ENCODE measurements at places on chromosomes 13 and 19.

GRCh38 chr13:50082426-50083281 lies 67.4 kb downstream of the KCNRG start:
- peak; percentile 72 for DNase-seq

- DNase-seq: no peak
These were observed 4.6 kb upstream of the BST2 start for GRCh38 chr19:17409990-17410389.

DNA sequence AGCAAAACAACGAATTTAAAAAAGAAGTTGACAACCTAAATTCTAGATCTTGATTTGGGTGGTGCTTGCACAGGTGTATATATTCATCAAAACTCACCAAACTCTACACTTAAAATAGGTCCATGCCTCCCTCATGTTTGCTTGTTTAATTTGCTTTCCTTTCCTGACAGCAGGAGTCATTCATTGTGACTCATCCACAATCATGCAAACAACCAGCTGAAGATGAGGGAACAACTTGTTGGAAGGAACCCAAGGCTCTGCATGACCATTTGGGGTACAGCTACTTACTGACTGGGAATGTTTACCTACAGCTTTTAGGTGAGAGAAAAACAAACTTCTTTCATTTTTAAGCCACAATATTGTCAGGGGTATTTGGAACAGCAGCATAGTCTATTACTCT lies 96.6 kb downstream of the RXFP2 start:
- peak; percentile 21 for DNase-seq

- peak; percentile 51 for DNase-seq
These were observed 77.4 kb downstream of the CYSLTR2 start for GRCh38 chr13:48731001-48731658.

DNA sequence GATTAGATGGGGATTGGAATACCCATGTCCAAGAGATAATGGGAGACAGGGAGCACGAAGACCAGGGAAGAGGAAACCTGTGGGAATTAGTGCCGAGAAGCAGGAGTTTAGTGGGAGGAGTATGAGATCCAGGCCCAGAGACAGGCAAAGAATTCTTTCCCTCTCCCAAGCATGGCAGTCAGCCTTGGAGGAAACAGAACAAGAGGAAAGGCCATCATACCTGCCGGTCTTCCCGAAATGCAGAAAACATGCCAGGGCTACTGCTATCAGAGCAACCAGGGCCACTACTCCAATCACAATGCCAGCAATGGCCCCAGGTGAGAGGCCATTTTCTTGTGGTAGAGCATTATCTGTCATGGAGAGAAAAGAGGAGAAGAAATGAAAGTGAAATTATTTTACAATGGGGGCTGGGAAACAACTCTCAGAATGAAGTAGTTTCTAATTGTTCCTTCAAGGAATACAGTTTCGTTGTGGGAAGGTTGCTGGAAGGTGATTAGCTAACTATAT lies 16.1 kb downstream of the CEACAM1 start:
- DNase-seq: no peak

GRCh38 chr13:74442751-74443150 lies 308.5 kb upstream of the KLF12 start:
- no peak for DNase-seq

- DNase-seq: peak; percentile 36
These were observed 1.0 kb upstream of the CEACAM1 start for GRCh38 chr19:42529248-42529764.

GRCh38 chr19:16382775-16383543 lies 58.3 kb downstream of the KLF2 start:
- peak; percentile 83 for DNase-seq

DNA sequence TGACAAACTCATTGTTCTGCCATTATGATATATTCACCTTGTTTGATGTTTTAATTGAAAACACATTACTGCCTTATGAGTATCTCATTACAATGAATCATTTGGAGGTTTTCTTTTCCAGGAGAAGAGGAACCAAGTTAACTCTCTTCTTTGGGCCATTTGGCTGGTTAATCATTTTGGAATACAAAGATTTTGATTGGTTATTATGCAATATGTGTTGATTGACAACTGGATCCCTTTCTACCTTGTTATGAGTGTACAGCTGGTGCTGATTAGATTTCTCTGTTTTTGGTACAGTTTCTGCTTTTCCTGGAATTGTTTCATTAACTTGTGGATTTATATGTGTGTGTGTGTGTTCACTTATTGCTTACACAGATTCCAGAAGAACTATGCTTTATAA lies 49.2 kb upstream of the RGCC start:
- peak; percentile 70 for DNase-seq

DNA sequence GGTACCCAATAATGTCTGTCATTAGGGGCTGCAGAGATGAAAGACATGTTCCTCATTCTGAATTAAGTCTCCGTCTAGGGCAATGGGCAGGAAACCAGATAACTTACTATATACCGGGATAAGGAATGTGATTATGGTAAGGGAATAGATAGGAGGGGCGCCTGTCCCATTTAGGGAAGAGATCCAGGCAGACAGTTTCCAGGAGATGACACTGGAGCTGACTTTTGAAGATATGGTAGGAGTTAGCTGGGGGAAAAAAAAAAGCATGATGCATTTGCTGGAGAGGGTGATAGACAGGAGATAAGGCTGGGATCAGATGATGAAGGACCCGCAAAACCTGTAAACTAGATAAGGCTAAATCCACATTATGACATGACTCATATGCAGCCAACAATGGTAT lies 340.7 kb downstream of the DCT start:
- DNase-seq: no peak

- no peak for DNase-seq
These were observed 579 bp downstream of the RPS9 start for GRCh38 chr19:54201172-54201701.

GRCh38 chr19:8571006-8571411 lies 6.2 kb downstream of the MYO1F start:
- peak; percentile 57 for DNase-seq

DNA sequence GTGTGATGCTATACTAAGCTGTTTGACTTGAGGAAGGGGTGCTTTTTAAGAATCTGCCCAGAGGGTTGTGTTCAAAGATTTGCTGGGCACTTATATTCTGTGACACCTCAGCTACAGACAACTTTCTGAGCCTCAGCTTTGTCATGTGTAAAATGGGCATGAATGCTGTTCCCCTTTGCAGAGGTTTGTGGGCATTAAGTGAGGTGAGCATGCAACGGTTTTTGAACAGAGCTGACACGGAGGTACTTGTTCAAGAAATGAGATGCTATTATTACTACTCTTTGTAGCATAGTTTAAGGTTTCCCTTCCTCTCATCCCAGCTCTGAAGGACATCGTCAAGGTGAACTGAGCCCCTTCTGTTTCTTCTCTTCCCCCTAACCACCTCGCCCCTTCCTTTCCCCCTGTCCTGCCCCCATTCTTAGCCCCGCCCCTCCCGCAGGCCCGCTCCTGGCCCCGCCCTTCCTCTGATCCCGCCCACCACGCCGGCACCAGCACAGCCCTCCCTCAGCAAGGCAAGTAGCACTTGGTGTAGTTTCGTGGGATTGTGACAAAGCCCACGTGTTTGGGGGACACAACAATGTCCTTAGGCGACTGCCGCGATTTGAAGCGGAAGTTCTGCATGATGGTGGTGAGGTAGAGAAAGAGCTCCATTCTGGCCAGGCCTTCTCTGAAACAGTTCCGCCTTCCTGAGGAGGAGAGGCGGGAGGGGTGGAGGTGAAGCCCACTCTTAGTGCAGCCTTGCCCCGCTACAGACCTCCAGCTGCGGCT lies 26.1 kb upstream of the CYP2A7 start:
- DNase-seq: no peak

Data from fibroblast of skin of abdomen (primary cell).